ENCODE measurements at places on chromosomes 4 and X. TPM values are rescaled to one million over a fixed set of nuclear protein-coding genes. Genes with fewer than 3 reads are reported as not detected.

DNA sequence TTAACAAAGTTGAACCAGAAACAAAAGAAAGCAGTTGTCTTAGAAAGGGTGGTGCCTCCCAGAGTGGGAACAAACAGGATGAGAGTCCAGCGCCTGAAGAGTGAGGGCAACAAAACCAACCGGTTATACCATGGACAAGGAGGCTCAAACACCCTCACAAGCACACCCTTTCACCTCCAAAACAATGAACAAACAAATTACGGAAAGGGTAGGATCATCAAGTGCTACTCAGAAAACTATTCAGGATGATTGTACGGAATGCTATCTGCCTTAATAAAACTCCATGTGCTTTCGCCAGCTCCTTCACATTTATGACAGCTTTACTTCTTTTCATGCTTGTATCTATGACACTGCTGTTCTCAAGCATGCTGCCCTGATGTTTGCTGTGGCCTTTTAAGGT is 26.8 kb downstream of the SLC39A8 start:
- no peak for ATAC-seq

- ATAC-seq = no peak
Measured at GRCh38 chr4:17690898-17691297, 76.5 kb downstream of the MED28 start.

- no peak for ATAC-seq
Measured at GRCh38 chr4:94936854-94937253, 179.1 kb downstream of the BMPR1B start.

GRCh38 chrX:132171478-132171877 is 43.7 kb upstream of the FRMD7 start:
- no peak for ATAC-seq

GRCh38 chr4:102868153-102868780 is 525 bp upstream of the CISD2 start:
- ATAC-seq = peak; percentile 16

POU4F2 gene
- 0.16 TPM for total RNA-seq

DNA sequence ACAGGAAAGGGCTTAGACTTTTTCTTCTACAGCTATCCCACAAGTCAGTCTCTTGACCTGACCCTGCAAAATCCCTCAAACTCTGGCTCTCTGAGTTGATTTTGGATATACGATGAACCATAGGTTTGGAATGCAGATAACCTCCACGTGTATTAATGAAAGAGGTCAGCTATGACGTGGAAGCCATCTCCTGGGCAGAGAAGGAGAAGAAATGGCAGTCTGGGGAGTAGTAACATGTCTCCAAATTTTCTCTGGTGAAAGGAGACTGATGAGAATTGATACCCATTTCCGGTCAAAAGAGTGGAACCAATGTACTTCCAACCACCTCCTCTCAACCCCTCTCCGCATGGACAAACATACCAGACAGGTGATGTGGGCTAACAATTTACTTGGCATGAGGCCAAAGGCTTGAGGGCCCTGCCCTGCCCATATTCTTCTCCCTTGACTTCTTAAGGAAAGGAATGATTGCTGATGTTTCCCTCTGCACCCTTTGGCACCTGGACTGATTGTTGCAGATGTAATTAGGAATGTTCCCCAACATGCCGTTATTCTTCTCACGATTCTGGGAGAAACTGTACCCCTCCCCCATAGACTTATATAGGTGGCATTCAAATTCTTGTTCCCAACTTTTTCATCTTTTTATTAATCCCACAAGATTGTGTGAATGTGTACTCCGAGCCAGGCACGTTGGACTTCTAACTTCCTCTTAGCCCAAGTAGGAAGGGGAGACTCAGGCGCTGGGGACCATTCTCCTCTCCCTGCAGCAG is 580 bp upstream of the PLS3 start:
- no peak for ATAC-seq

CLGN gene
- total RNA-seq = 4.8 TPM

DNA sequence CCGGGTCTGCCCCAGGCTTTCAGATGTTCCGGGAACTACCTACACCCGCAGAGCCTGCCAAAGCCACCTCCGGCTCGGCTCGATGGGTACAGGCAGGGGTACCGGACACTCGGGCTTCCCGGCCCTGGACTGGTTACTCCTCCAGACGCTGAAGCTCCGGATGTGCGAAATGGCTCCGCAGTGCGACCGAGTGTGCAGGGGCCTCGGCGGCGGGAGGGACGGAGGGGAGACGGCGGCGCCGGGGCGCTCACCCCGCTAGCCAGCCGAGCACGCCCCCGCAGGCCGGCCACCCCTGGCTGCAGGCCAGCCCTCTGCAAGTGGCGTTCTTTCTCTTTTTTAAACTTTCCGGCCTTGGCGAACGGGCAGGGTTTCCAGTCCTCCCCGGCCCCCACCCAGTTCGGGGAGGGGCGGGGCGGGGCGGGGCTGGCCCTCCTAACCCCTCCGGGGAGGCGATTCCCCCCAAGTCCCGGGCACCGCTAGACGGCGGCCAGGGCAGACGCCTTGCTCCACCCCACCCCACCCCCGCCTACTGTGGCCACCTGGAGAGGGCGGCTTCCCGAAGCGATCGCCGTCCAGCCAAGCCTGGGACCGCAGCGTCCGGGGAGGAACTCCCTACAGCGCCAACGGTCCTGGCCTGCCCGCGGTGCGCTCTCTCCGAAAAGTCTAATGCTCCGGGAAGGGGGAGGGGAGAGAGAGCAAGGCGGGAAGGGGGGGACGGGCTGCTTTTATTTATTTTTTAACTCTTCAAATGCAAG is 7.5 kb downstream of the BCOR start:
- peak; percentile 13 for ATAC-seq
